ENCODE measurements at places on chromosomes 5 and 9.

GRCh38 chr9:8349901-8350300, 550.3 kb upstream of the DMAC1 start:
- DNase-seq: no peak

DNA sequence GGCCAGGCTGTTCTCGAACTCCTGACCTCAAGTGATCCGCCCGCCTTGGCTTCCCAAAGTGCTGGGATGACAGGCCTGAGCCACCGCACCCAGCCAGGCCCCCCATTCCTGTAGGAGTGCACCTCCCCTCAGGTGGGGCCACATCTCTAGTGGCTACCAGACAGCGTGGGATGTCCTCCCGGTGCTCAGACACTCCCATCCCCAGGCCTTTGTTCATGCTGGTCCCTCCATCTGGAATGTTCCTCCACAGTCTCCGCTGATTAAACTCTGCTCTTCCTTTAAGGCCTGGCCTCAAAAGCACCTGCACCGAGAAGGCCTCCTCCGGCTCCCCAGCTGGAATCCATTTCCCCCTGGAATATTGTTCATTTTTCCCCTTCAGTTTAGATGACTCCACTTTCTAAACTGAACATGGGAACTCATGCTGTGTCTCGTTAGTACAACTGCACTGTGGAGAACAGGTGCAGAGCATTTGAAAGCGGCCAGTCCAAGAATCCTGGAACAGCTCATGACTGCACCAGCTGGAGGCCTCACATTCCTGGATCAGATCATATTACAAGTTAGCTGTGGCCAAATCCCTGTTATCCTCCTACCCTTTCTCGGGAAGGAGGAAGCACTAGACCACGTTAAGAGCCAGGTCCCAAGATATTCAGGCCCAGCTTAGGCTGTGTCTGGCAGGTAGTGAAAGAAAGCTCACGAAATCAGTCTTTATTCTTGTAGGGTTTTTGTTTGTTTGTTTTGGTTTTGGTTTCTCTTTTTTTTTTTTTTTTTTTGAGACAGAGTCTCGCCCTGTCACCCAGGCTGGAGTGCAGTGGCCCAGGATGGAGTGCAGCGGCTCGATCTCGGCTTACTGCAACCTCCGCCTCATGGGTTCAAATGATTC, 10.8 kb upstream of the PRRC2B start:
- peak; percentile 85 for DNase-seq

GRCh38 chr5:11047030-11047429, 286.0 kb upstream of the DAP start:
- DNase-seq: no peak

DNA sequence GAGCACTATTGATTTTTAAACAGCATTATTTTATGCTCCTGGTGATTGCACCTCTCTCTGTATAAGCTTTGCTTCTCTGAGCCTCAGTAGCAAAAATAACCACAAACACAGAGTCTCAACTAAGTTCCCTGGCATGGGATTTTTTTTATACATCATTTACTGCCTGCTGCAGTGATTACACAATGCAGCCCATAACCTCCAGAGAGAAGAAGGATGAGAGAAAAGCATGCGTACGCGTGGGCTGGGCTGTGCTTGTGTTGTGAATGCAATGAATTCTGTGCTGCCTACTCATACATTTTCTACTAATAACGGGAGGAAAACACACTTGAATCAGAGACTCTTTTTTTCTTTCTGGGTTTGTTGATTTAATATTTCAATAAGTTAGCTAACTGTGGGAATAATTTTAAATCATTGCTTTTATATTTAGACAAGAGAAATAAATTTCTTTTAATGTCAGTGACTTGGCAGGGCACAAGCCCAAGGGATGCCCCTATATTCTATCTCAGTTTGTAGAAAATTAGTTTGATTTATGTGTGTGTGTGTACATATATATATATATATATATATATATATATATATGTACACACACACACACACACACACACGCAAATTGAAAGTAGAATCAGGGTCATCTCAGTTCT, 351.5 kb downstream of the MED10 start:
- DNase-seq: no peak

GRCh38 chr5:96283589-96283988, 149.5 kb downstream of the PCSK1 start:
- no peak for DNase-seq

GRCh38 chr5:168434001-168434400, 52.3 kb upstream of the RARS1 start:
- no peak for DNase-seq

GRCh38 chr5:85663708-85664031, 954.1 kb upstream of the COX7C start:
- DNase-seq: no peak

- no peak for DNase-seq
Observed at GRCh38 chr9:36940881-36941280, 93.2 kb downstream of the PAX5 start.

- no peak for DNase-seq
Observed at GRCh38 chr9:99103901-99104458, 933 bp upstream of the TGFBR1 start.

- DNase-seq: no peak
Observed at GRCh38 chr9:27391040-27391895, 94.3 kb upstream of the EQTN start.

DNA sequence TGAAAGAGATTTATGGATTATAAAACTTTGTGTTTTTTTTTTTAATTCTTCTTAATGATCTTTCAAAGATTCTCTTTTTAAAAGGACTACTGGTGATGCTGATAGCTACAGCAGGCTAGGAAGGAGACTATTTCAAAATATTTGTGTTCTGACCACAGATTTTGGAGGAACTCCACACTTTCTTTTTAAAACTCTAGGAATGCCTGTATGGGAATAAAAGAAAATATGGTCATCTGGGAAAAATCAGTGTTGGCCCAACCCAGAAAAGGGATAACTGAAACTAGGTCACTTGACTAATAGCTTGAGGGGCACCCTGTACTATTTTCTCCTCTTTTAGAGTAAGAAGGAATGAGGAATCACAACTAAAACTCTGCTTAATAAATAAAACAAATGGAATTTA, 97.6 kb upstream of the ADAMTS19 start:
- DNase-seq: no peak

DNA sequence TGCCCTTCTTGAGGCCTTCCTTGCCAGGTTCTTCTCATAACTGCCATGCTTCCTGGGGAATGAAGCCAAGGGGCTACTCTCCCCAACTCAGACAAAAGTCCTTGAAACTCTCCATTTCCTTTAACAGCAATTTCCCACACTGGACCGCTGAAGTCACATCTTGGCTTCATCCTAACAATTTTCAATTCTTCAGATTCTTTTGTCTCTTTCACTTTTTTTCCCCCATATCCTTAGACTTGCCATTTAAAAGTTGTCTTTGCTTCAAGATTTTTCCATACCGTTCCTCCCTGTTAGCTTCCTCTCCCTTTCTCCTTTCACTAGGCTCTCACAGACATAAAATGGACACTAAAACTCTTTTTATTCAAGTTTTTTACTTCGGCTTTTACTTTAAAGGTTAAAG, 93.1 kb upstream of the ITGA1 start:
- DNase-seq: no peak

DNA sequence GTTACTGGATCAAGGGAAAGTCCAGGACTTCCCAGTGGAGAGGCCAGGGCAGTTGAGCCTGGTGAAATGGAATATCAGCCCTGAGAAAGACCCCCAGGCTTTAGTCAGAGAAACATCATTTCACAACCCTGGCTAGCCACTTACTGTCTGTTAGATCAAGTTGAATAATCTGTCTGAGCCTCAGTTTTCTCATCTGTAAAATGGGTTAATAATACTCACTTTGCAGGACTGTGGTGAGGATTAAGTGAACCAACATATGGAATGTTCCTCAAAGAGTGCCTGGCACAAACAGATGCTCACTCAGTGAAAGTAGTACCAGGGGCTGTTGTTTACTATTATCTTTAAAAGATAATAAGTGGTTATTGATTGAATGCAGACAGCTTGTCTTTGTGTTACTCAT, 110.5 kb downstream of the SV2C start:
- no peak for DNase-seq

DNA sequence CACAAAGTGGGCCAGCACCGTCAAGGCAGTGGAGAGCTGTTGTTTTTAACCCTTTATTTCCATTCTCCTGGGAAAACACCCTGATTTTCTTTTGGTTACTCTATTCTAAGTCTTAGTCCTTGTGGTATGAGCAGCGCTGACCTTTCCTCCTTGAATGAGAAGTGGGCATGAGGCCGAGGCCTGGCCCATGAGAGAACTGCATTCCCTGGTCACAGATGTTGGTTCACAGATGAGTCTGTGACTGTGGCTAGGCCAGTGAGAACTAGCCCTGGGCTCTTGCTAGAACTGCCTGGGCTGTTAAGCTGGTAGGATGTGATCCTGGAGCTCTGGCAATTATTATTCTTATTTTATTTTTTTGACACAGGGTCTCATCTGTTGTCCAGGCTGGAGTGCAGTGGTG, 71.7 kb upstream of the KLF9 start:
- DNase-seq: peak; percentile 58

GRCh38 chr5:126624534-126624933, 23.8 kb downstream of the PHAX start:
- no peak for DNase-seq

Data from gastrocnemius medialis (tissue), 4 donors.